ENCODE measurements at places on chromosomes 1 and 21.
A peak's percentile ranks its signal among the peaks of the same experiment; 100 is the strongest.

- ATAC-seq, result no peak
Observed at GRCh38 chr21:41869771-41870170, 9.4 kb downstream of the PRDM15 start.

DNA sequence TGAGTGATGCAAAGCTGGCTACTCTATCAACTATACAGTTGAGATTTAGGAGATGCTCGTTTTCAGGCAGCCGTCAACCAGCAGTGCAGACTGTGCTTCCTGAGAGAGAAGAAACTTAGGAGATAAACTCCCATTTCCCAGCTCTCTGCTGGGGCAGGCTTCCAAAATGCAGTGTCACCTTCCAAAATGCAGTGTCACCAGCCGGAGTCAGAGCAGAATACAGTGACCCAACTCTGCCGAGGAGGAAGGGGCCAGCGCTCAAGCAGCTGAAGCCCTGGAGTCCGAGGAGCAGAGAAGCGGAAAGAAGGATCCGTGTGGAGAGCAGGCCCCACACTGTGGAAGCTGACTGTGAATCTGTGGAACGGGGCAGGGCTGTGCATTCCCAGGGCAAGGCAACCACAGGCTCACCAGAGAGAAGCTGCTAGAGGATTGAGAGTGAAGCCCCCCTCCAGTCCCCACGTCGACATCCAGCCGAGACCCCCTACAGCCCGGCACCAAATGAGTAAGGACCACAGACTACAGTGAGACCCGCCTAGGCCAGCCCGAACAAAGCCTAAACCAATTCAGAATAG is 703 bp upstream of the KRTAP12-1 start:
- no peak for ATAC-seq

DNA sequence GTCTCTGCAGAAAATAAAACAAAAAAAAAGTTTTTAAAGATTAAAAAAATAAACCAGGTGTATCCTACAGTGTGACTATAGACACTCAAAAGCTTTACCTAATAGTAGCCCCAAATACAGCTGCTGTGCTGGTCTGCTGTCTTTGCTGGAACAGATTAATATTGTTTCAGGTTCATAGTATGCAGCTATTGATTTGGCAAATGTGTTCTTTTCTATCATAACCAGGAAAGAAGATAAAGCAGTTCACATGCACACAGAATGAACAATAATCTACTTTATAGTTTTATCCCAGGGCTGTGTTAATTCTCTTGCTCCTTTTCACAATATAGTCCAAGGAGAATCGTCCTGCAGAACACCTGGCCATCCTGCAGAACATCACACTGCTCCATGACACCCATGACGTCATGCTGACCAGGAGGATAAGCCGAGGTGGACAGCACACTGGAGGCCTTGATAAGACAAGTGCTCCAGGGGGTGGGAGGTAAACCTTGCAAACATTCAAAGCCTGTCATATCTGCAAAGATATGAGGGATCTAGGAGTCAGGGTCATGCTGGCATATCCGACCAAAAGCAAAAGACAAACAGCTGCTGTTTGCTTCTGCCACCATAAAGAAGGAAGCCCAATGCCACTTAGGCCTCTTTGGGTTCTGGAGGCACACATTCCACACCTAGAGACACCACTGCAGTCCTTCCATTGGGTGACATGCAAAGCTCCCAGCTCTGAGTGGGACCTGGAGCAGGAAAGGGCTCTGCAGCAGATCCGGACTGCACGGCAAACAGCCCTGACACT is 86.1 kb upstream of the SLC2A1 start:
- ATAC-seq, result no peak

GRCh38 chr1:39671433-39671792 is 494 bp downstream of the NT5C1A start:
- no peak for ATAC-seq

GRCh38 chr21:46124926-46125845 is 27.3 kb downstream of the COL6A2 start:
- ATAC-seq, result no peak

GRCh38 chr1:7420470-7421100 is 350.5 kb upstream of the VAMP3 start:
- ATAC-seq, result no peak

DNA sequence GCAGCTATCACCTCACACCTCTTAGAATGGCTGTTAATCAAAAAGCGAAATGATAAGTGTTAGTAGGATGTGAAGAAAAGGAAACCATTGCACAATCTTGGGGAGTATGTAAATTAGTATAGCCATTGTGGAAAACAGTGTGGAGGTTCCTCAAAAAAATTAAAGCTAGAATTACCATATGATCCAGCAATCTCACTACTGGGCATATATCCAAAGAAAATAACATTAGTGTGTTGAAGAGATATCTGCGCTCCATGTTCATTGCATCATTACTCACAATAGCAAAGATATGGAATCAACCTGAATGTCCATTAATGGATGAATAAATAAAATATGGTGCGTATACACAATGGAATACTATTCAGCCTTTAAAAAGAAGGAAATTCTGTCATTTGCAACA is 68.9 kb downstream of the SNRPE start:
- ATAC-seq, result no peak

DNA sequence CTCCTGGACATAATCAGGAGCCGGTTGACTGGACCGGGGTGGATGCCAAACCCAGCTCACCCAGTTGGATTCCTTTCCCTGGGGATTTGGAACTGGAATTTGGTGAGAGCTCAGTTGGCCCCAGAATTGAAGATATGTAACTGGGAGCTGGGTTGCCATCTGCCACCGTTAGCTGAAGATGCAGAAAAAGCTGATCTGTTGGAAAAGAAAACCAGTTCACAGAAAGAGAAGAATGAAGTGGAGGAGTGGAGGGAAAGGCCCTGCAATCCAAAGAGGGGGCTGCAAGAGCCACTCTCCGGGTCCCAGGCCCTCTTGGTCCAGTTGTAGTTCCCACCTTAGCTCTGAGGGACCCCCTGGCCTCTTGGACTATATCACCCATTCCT is 16.0 kb downstream of the TEX35 start:
- ATAC-seq, result no peak

GRCh38 chr21:42073145-42074099 is 2.3 kb downstream of the UMODL1 start:
- no peak for ATAC-seq

DNA sequence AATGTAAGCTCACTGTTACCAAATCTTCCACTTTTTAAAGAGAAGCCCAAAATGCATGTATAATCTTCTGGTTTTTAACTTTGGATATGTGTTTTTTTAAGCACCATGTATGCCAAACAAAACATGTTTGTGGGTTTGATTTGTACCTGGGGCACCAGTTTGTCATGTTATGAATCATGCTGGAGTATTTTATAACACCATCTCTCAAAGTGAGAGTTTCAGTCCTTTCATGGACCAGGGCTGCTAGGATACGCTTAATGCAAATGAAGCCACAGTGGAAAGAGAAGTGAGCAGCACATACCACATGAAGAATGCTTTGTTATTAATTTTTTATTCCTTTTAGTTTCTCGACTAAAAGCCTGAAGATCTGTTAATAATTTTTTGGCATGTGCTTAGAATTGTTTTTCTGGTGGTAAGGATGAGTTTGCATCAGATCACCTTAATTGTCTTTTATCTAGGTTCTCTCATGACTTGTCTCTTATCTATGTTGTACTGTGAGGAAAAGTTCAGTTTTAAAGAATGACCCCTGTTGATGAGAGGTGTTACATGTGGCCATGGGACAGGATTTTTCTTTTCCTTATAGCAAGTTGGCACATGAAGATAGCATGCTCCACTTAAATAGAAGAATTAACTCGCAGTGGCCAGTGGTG is 2.0 kb upstream of the RABGAP1L start:
- ATAC-seq, result peak; percentile 48

- ATAC-seq, result no peak
Observed at GRCh38 chr1:97610748-97611147, 310.1 kb downstream of the DPYD start.

GRCh38 chr1:156601892-156602291 is 613 bp upstream of the GPATCH4 start:
- peak; percentile 2 for ATAC-seq

- peak; percentile 98 for ATAC-seq
Observed at GRCh38 chr1:10510520-10511493, 36.1 kb downstream of the PEX14 start.

- no peak for ATAC-seq
Observed at GRCh38 chr1:93159337-93159736, 20.9 kb downstream of the TMED5 start.

- ATAC-seq, result no peak
Observed at GRCh38 chr1:221620437-221621384, 121.2 kb downstream of the DUSP10 start.

GRCh38 chr1:154906621-154907081 is 29.9 kb downstream of the PMVK start:
- ATAC-seq, result peak; percentile 52

DNA sequence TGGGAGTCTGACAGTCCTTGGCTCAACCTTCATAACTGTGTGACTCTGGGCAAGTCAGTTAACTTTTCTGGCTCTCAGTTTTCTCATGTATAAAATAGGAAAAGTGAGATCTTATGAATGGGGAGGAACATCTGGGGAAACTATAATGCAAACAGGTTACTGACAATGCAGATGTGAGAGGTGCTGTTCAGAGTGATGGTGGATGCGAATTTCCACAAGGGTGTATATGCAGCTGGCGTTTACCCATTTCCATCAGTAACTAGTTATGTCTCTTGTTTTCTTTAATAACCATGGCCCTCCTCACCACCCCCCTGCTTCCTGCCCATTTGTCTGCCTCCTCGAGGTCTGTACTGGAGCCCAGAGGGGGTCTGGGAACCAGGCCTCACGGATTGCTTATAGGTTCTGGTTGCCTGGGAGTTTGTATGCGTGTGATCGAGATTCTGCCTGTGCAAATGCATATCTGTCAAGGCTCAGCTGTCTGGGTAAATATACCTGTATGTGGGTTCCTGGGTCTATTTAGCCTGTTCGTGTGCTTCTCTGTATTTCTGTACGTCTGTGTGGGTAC is 44.4 kb downstream of the AHDC1 start:
- ATAC-seq, result no peak
